PC-9 (cell line): ENCODE measurements at places on chromosomes 2 and 18. TPM values are rescaled to one million over a fixed set of nuclear protein-coding genes. Genes with fewer than 3 reads are reported as not detected.

Gene DTNB
- total RNA-seq: 51.9 TPM in 2 replicates

Gene PXDN
- 91.1 and 92.2 TPM in 2 replicates for total RNA-seq

Gene SKOR2
- total RNA-seq: not detected in 2 replicates

Gene ZSWIM2
- total RNA-seq: not detected in 2 replicates

Gene RAX
- not detected in 2 replicates for total RNA-seq

Gene CWC22
- total RNA-seq: 31.2 and 35.2 TPM in 2 replicates

Gene ELOA2
- not detected in 2 replicates for total RNA-seq

GRCh38 chr2:132384491-132385151 is 32.0 kb upstream of the GPR39 start:
- H3K36me3 ChIP-seq: no peaks in the 10 kb centered on the region
- H3K4me1 ChIP-seq: no peaks in the 10 kb centered on the region
- no peak for DNase-seq

- peaks cover 27% of the 10 kb centered on the region for H3K27me3 ChIP-seq
- no peak overlapping the region for H3K4me3 ChIP-seq
- no peaks in the 10 kb centered on the region for H3K4me1 ChIP-seq
- no peaks in the 10 kb centered on the region for H3K36me3 ChIP-seq
Measured at GRCh38 chr2:134080386-134081089, 173.3 kb upstream of the MGAT5 start.

- H3K27me3 ChIP-seq: no peaks in the 10 kb centered on the region
- H3K36me3 ChIP-seq: peaks cover 37% of the 10 kb centered on the region
- H3K4me1 ChIP-seq: peaks cover 54% of the 10 kb centered on the region
Measured at GRCh38 chr2:96264656-96265348, 995 bp downstream of the TMEM127 start.

- H3K27me3 ChIP-seq: no peaks in the 10 kb centered on the region
- H3K4me3 ChIP-seq: no peak overlapping the region
- H3K27ac ChIP-seq: no peak overlapping the region
- DNase-seq: no peak
- no peaks in the 10 kb centered on the region for H3K36me3 ChIP-seq
- H3K4me1 ChIP-seq: no peaks in the 10 kb centered on the region
Measured at GRCh38 chr2:14189929-14190328, 442.6 kb upstream of the LRATD1 start.

DNA sequence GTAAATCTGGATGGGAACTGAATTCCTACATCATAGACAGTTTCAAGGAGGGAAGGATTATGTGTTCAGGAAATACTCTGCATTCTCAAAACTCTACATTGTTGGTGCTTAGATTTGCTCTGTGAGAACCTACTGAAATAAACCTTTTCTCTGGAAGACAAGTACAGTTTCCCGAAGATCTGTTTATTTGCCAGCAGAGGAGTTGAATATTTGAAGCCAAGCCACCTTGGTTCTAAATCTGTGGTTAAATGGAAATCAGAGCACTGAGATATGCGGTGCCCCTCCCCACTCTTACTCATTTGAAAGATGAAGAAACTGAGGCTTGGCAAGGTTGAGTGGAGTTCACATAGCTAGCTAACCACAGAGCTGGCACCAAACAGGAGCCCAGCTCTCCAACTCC is 146.3 kb upstream of the CTAGE1 start:
- no peaks in the 10 kb centered on the region for H3K27me3 ChIP-seq
- no peaks in the 10 kb centered on the region for H3K36me3 ChIP-seq
- no peak overlapping the region for H3K4me3 ChIP-seq
- DNase-seq: no peak

DNA sequence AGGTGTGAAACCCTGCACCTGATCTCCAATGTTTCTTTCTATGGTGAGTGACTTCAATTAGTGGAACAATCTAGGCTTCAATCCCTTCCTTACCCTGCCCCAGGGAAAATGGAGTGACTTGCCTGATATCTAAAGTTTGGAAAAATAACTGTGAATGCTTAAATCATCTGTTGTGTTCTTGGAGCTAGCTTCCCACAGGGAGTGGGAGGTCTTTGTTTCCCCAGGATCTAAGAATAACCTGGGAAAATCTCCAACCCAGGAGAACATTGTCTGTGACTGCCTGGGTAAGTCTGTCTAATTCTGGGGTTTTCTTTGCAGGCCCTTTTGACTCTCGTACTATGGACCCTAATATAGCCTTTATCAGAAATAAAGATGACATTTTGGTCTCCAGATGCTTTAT is 13.6 kb upstream of the LDAH start:
- H3K36me3 ChIP-seq: no peaks in the 10 kb centered on the region
- H3K27ac ChIP-seq: no peak overlapping the region
- H3K27me3 ChIP-seq: peaks cover 43% of the 10 kb centered on the region
- H3K4me3 ChIP-seq: no peak overlapping the region
- DNase-seq: no peak
- no peaks in the 10 kb centered on the region for H3K4me1 ChIP-seq

DNA sequence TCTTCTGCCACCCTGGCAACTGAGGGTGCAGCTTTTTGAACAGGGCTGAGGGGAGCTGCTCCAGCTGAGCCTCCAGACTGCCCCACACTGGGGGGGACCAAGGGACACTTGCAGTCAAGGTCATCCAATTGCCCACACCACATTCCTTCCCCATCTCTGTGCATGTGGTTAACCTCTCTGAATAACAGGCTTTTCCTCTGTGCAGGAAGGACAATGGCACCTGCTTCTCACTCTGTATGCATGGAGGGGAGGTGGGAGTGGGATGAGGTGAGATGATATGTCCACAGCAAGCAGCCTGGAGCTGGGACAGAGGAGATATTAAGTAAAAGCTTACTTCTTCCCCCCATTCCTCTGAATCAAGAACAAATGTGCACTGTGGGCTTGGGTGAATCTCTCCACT is 39.1 kb upstream of the TEX51 start:
- no peaks in the 10 kb centered on the region for H3K4me1 ChIP-seq
- no peaks in the 10 kb centered on the region for H3K36me3 ChIP-seq
- DNase-seq: no peak
- H3K4me3 ChIP-seq: no peak overlapping the region
- H3K27ac ChIP-seq: no peak overlapping the region
- peaks cover 60% of the 10 kb centered on the region for H3K27me3 ChIP-seq

DNA sequence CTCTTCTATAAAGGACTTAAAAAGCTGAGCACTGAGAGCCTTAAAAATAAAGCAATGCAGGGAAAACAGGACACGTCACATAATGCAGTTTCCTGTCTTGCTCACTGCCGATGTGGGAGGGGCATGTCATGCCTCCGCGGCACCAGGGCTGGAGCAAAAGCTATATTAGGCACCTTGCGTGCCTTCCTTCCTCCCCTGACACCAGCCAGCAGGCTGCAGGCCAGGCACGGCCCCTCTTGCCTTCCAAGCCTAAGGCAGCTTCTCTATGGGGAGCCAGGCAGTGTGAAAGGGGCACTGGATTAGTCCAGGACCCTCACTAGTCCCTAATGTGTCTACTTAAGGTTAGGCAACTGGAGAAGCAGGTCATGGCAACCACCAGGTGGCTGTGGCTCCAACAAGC is 26.3 kb downstream of the MRPL35 start:
- no peaks in the 10 kb centered on the region for H3K36me3 ChIP-seq
- H3K4me3 ChIP-seq: no peak overlapping the region
- 0 out of 2 replicates have a peak, but pooled peaks cover 3% of the 10 kb centered on the region for H3K27me3 ChIP-seq
- DNase-seq: no peak
- H3K4me1 ChIP-seq: no peaks in the 10 kb centered on the region
- no peak overlapping the region for H3K27ac ChIP-seq

DNA sequence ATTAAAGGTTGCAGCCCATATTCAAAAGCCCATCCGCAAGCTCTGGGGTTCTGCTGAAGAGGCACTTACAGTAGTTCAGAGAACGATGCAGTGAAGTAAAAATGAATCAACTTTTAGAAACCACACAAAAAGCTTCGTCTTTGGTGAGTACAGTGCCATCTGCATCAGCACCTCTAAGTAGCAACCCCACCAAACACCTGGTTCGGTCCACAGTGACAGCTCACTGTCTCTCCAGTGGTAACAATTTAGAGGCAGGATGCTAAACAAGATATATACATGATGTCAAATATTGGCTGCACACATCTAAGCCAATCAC is 275.4 kb upstream of the TCF4 start:
- no peaks in the 10 kb centered on the region for H3K4me1 ChIP-seq
- no peak for DNase-seq
- H3K27me3 ChIP-seq: no peaks in the 10 kb centered on the region
- no peaks in the 10 kb centered on the region for H3K36me3 ChIP-seq

DNA sequence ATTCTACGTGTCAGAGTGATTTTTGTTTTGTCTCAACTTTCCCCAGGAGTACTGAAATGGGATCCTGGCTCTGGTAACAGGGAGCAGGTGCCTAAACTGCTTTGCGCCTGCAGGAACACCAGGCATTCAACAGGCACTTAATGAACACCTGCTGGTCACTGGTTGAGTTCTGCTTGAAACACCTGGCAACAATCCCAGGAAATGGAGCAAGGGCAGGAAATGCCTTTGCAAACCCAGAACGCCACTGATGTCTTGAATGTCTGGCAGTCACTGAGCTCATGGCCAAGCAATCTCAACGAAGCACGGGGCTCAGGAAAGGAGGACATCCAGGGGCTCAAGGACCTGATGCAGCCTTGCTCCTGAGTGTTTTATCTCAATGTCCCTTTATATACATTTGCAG is 360.0 kb upstream of the RAB6C start:
- no peak overlapping the region for H3K27ac ChIP-seq
- H3K4me3 ChIP-seq: no peak overlapping the region
- no peaks in the 10 kb centered on the region for H3K36me3 ChIP-seq
- H3K4me1 ChIP-seq: no peaks in the 10 kb centered on the region

GRCh38 chr2:212903413-212903812 is 248.0 kb downstream of the IKZF2 start:
- no peaks in the 10 kb centered on the region for H3K27me3 ChIP-seq
- H3K4me3 ChIP-seq: no peak overlapping the region
- peaks cover 11% of the 10 kb centered on the region; the same call in 1 of the 2 replicates for H3K36me3 ChIP-seq
- peak; percentile 61 for DNase-seq
- peaks cover 54% of the 10 kb centered on the region for H3K4me1 ChIP-seq

GRCh38 chr2:14535156-14535555 is 97.4 kb upstream of the LRATD1 start:
- H3K27ac ChIP-seq: peak overlapping the region; percentile 36; the same call in 1 of the 2 replicates
- H3K27me3 ChIP-seq: no peaks in the 10 kb centered on the region
- no peak overlapping the region for H3K4me3 ChIP-seq
- peaks cover 21% of the 10 kb centered on the region for H3K4me1 ChIP-seq

DNA sequence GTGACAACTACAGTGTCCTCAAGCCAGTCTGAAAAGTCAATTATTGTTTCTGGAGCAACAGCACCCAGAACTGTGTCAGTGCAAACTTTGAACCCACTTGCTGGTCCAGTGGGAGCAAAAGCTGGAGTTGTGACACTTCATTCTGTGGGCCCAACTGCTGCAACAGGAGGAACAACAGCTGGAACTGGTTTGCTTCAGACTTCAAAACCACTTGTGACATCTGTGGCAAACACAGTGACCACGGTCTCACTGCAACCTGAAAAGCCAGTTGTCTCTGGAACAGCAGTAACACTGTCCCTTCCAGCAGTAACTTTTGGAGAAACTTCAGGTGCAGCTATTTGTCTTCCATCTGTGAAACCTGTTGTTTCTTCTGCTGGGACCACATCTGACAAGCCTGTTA is 59.8 kb downstream of the TAF4B start:
- H3K27me3 ChIP-seq: no peaks in the 10 kb centered on the region
- no peaks in the 10 kb centered on the region for H3K36me3 ChIP-seq
- H3K4me1 ChIP-seq: no peaks in the 10 kb centered on the region
- no peak for DNase-seq
- H3K27ac ChIP-seq: no peak overlapping the region

DNA sequence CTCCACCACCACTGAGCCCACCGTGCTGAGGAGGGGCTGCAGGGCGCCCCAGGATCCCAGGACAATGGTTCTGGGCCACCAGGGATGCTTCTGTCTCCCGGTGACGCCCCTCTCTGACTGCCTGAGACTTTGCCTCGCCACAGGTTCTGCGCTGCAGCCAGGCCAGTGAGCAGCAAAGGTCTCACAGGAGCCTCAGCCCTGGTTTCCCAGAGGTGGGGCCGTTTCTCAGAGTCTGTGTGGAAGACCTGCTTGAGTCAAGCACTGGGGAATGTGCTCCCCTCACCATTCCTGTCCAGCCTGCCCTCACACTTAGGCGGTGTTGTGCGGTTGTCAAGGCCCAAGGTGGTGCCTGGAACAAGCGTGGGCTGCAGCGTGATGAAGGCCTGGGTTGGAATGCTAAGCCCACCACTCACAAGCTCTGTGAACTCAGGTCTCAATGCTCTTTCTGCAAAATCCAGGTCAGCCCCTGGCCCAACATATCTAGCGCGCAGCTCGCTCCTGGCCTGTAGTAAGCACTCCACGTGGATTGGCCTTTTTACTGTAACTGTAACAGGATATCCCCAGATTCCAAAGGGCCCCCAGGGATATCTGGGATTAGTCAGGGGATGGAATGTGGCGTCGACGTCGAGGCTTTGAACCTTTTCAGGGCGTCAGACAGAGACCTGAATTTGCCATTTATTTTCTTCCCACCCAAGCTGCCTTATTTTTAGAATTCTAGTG is 47.6 kb downstream of the PLB1 start:
- peak overlapping the region; percentile 82 for H3K27ac ChIP-seq
- H3K36me3 ChIP-seq: no peaks in the 10 kb centered on the region
- H3K4me3 ChIP-seq: no peak overlapping the region
- H3K27me3 ChIP-seq: no peaks in the 10 kb centered on the region
